Tibial nerve (tissue), 4 donors: ENCODE measurements at places on chromosomes 5 and 9.
A peak's percentile ranks its signal among the peaks of the same experiment; 100 is the strongest.

- no peak for DNase-seq
- no peak overlapping the region for H3K4me3 ChIP-seq
- no peaks in the 10 kb centered on the region for H3K4me1 ChIP-seq
Measured at GRCh38 chr5:103218164-103218563, 40.4 kb upstream of the MACIR start.

DNA sequence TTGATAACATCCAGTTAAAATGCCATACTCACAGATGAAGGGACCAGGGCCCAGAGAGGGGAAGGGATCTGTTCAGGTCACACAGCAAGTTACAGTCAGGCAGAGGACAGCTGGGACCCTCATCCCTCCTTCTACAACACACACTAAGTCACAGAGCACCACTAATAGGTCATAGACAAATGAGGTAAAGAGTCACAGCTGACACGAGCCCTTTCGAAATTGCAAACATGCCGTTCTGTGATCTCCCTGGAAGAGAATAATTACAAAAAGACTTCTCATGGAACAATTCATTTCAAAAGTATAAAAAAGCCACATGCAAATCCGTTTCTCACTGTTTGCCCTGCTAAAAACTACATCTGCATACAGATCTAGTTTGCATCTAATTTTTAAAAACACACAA lies 15.5 kb downstream of the IGFBPL1 start:
- H3K27ac ChIP-seq, result no peak overlapping the region
- peaks cover 30% of the 10 kb centered on the region for H3K27me3 ChIP-seq
- H3K4me3 ChIP-seq, result no peak overlapping the region
- H3K4me1 ChIP-seq, result no peaks in the 10 kb centered on the region
- no peak for DNase-seq

- no peak overlapping the region for H3K27ac ChIP-seq
- H3K36me3 ChIP-seq, result no peaks in the 10 kb centered on the region
- no peaks in the 10 kb centered on the region for H3K27me3 ChIP-seq
- H3K4me3 ChIP-seq, result no peak overlapping the region
- DNase-seq, result no peak
Measured at GRCh38 chr5:31361234-31361633, 167.7 kb downstream of the CDH6 start.

- H3K27ac ChIP-seq, result no peak overlapping the region
- no peak for DNase-seq
- H3K4me3 ChIP-seq, result no peak overlapping the region
Measured at GRCh38 chr9:134619983-134620661, 21.5 kb upstream of the COL5A1 start.

GRCh38 chr9:127589955-127590370 lies 22.1 kb upstream of the STXBP1 start:
- no peak overlapping the region for H3K27ac ChIP-seq
- no peak overlapping the region for H3K4me3 ChIP-seq
- H3K4me1 ChIP-seq, result no peaks in the 10 kb centered on the region
- DNase-seq, result peak; percentile 73
- H3K27me3 ChIP-seq, result no peaks in the 10 kb centered on the region
